ENCODE measurements at places on chromosomes 2 and 18. TPM values are rescaled to one million over a fixed set of nuclear protein-coding genes. Genes with fewer than 3 reads are reported as not detected.

Gene UGT1A10
- total RNA-seq: not detected

Gene ZNF804A
- total RNA-seq: not detected

Gene TMX3
- 53.3 TPM for total RNA-seq

Gene AFF3
- total RNA-seq: 7.9 TPM

Gene CACNB4
- total RNA-seq: 0.47 TPM

Gene ANKRD53
- total RNA-seq: not detected

Gene CRACDL
- 0.18 TPM for total RNA-seq

Gene ENOSF1
- total RNA-seq: 66.0 TPM

Gene TGFA
- total RNA-seq: 0.13 TPM

Gene ATP5F1A
- total RNA-seq: 385 TPM

Gene VWA3B
- not detected for total RNA-seq

Gene RGPD4
- not detected for total RNA-seq

Gene SLC9A4
- 0.08 TPM for total RNA-seq

Gene MYCN
- total RNA-seq: not detected

Gene NGEF
- total RNA-seq: not detected

Gene CIB4
- total RNA-seq: not detected

Gene RHBDD1
- total RNA-seq: 23.4 TPM

Gene HOXD8
- total RNA-seq: not detected

Gene SRD5A2
- not detected for total RNA-seq

Gene OSBPL1A
- 0.58 TPM for total RNA-seq

Gene TNFRSF11A
- total RNA-seq: 4.0 TPM

Gene AMER3
- not detected for total RNA-seq

Gene C1GALT1C1L
- not detected for total RNA-seq

Gene ARL4C
- 123 TPM for total RNA-seq

Gene C1QL2
- total RNA-seq: not detected

Gene RETSAT
- 27.8 TPM for total RNA-seq

Gene PUM2
- total RNA-seq: 129 TPM

Gene TBC1D8
- 0.29 TPM for total RNA-seq

Gene TOGARAM2
- 10.5 TPM for total RNA-seq

Gene HOXD12
- total RNA-seq: not detected

Gene GREB1
- 0.68 TPM for total RNA-seq

Gene PPP1R1C
- total RNA-seq: not detected

Gene TSPYL6
- not detected for total RNA-seq

Gene HOXD9
- not detected for total RNA-seq
